Gastroesophageal sphincter (tissue), 4 donors: ENCODE measurements at places on chromosomes 3 and 15. TPM values are rescaled to one million over a fixed set of nuclear protein-coding genes. Genes with fewer than 3 reads are reported as not detected.

Gene FOXB1
- total RNA-seq = not detected

GRCh38 chr3:171129827-171130226 lies 103.3 kb upstream of the SLC2A2 start:
- H3K27ac ChIP-seq = no peak overlapping the region
- H3K36me3 ChIP-seq = no peaks in the 10 kb centered on the region
- H3K4me1 ChIP-seq = no peaks in the 10 kb centered on the region
- H3K4me3 ChIP-seq = no peak overlapping the region

Gene HRG
- not detected for total RNA-seq

DNA sequence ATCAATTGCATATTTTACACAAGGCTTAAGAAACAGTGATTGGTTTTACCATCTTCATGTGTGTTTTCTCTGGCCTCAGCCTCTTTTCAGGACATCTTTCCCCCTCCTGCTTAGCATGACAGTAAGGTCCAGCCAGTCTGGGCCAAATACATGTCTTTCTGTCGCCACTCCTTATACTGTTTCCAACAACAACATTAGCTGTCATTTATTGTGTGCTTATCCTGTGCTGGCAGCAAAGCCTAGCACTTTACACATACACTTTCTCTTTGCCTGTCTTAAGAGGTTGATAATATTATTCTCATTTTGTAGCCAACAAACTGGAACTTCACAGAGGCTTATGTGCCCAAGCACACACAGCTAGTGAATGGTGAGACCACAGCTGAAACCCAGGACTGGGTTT lies 37.8 kb downstream of the B3GALNT1 start:
- no peaks in the 10 kb centered on the region for H3K27me3 ChIP-seq
- no peak overlapping the region for H3K4me3 ChIP-seq
- H3K27ac ChIP-seq = no peak overlapping the region
- peaks cover 7% of the 10 kb centered on the region for H3K4me1 ChIP-seq
- no peaks in the 10 kb centered on the region for H3K36me3 ChIP-seq

Gene CHSY1
- 18.4 TPM for total RNA-seq

DNA sequence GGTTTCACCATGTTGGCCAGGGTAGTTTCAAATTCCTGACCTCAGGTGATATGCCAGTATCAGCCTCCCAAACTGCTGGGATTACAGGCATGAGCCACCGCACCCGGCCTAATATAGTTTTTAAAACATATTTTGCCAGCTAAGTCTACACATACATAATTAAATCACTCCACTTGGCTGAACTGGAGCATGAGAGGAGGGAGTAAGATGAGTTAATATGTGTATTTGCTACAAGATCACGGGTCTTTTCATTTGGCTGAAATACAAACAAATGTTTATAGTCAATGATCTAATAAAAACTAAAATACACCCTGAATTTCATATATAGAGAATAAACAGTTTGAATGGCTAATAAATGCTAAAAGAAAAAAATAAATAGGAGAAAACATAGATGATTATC lies 25.3 kb downstream of the SLC30A4 start:
- no peak overlapping the region for H3K4me3 ChIP-seq
- no peak overlapping the region for H3K27ac ChIP-seq

- no peak overlapping the region for H3K4me3 ChIP-seq
- no peaks in the 10 kb centered on the region for H3K36me3 ChIP-seq
- no peak for ATAC-seq
- H3K4me1 ChIP-seq = peaks cover 16% of the 10 kb centered on the region
Observed at GRCh38 chr15:62121273-62122015, 43.6 kb downstream of the C2CD4B start.
